ENCODE measurements at places on chromosomes 6 and 20.

DNA sequence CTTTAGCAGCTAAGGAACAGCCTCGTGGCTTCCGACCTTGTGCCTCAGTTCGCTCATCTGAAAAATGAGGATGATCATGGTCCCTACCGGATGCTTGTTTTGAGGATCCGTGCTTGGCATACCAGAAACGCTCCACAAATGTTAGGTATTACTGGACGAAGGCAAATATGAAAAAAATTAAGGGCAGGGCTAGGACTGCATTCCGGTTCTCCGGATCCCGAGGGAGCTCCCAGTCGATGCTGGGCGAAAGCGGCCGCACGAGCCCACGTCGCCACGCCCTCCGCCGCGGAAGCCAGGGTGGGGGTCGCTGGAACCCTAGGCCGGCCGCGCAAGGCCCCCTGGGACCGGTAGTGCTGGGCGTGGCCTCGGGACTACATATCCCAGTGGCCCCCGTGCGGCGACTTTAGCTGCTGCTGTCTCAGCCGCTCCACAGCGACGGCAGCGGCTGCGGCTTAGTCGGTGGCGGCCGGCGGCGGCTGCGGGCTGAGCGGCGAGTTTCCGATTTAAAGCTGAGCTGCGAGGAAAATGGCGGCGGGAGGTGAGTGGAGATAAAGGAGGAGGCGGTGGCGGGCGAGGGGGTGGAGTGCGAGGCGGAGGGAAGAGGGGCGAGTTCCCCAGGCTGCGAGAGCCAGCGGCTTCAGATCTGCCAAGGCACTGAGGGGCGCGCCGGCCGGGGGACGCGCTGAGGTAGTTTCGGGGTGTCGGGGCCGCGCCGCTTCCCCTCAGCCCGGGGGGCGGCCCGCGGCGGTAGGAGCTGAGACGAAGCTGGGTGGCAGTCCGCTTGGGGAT is at the start of gene NCOA3:
NCOA3 (plus strand) TSS at position 406 of the 789 bp plus-strand sequence. CDS start 120,361 bp downstream, outside the sequence.
- H3K4me1 ChIP-seq: peaks cover 32% of the 10 kb centered on the region
- peak within 1 kb of the TSS; percentile 98 for H3K4me3 ChIP-seq
- peaks cover 2% of the 10 kb centered on the region for H3K36me3 ChIP-seq
- no peaks in the 10 kb centered on the region for H3K27me3 ChIP-seq

DNA sequence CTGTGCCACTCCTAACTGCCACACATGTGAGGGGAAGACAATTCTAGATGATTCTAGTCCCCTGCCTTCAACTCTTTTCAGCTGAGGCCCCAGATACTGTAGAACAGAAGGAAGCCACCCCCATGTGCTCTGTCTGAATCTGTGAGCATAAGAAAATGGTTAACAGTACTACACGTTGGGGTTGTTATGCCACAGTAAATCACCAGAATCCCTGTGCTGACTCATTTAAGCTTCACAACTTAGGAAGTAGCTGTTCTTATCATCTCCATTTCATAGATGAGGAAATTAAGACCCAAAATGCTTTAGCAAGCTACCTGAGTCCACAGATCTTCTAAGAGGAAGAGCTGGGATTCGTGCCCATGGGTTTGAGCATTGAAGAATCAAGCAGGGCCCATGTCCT is 27.4 kb upstream of the SCRT2 start:
- peaks cover 41% of the 10 kb centered on the region for H3K27me3 ChIP-seq
- no peak for DNase-seq
- peaks cover 2% of the 10 kb centered on the region for H3K4me1 ChIP-seq
- H3K4me3 ChIP-seq: no peak overlapping the region
- no peak overlapping the region for H3K27ac ChIP-seq
- peaks cover 4% of the 10 kb centered on the region for H3K36me3 ChIP-seq

DNA sequence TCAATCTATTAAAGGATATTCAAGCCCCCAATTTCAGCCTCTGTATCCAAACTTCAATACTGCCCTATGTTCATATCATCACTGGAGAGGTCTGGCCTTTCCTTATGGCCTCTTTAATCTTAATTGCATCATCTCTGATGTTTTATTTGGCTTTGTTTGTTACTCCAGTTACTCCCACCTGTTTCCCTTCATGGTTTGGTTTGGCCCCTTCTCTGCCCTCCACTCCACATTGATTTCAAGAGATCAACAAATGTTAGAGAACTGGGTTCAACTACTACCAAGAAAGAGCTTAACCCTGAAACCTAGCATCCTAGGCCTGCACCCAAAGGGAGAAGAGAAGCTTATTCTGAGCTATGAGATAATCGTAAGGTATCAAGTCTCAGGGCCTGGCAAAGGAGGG is 221.6 kb downstream of the LAMA2 start:
- no peaks in the 10 kb centered on the region for H3K36me3 ChIP-seq
- H3K27ac ChIP-seq: no peak overlapping the region
- H3K4me1 ChIP-seq: peaks cover 5% of the 10 kb centered on the region
- no peak for DNase-seq
- H3K27me3 ChIP-seq: peaks cover 19% of the 10 kb centered on the region
- no peak overlapping the region for H3K4me3 ChIP-seq

GRCh38 chr20:44384423-44385027 is 29.0 kb downstream of the HNF4A start:
- H3K4me3 ChIP-seq: no peak overlapping the region
- peaks cover 4% of the 10 kb centered on the region for H3K4me1 ChIP-seq
- peak overlapping the region; percentile 14 for H3K27ac ChIP-seq
- peaks cover 41% of the 10 kb centered on the region for H3K27me3 ChIP-seq
